ENCODE measurements at places on chromosomes 6 and 20.

GRCh38 chr20:14979453-14979986, 642.1 kb upstream of the FLRT3 start:
- DNase-seq = no peak

- DNase-seq = no peak
Observed at GRCh38 chr6:139409026-139409425, 34.6 kb upstream of the CITED2 start.

DNA sequence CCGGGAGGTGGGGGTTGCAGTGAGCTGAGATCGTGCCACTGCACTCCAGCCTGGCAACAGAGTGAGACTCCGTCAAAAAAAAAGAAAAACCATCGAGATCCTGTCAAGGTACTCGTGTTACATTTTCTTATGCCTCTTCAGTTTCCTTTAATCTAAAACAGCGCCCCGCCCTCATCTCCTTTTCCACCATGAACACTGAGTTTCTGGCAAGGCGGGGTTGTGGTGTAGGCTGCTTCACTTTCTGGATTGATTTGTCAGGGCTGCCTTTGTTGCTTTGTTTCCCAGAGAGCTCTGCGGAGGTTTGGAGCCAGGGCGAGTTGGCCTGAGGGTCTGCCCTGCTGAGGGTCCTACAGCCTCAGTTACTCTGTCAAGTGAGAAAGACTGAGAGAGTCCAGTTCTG, 8.9 kb downstream of the ITPR3 start:
- no peak for DNase-seq

DNA sequence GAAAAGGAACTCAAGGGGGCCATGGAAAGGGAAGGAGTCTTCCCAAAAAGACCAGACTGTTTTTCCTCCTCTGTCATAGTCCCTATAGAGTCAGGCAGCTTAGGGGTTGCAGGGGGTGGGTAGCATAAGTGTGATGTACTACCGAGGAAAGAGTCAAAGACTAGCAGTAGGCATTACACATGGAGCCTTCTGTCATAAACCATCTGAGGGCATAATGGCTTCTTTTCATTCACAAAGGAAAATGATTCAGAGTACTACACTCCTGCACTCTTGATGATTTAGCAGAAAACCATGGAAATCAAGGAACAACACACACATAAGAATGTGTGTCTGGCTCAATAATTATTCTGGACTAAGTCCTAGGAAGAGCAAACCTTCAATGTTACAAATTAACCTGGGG, 14.9 kb downstream of the PLN start:
- DNase-seq = no peak

- no peak for DNase-seq
Observed at GRCh38 chr6:72064399-72064975, 178.1 kb downstream of the RIMS1 start.

DNA sequence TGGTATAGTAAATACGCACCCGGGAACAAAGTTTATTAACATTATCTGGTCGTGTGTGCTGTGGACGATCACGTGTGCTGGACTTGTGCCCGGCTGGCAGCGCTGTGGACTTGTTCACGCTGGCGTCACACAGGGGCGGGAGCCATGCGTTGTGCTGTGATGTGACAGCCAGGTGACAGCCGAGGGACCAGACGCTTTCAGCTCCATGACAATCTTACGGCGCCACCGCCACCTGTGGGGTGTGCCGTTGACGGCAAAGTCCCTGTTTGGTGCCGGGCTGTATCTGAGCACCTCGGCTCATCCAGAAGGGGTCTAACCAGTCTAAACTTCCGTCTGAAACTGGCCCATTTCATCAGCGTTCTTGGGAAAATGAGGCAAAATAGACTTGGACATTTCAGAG, 25.2 kb downstream of the DLL1 start:
- DNase-seq = no peak

- no peak for DNase-seq
Observed at GRCh38 chr20:59231124-59231804, 67.6 kb downstream of the ZNF831 start.

- DNase-seq = peak; percentile 63
Observed at GRCh38 chr20:9573335-9574151, 59.2 kb downstream of the LAMP5 start.

GRCh38 chr6:18076231-18076630, 46.2 kb downstream of the NHLRC1 start:
- no peak for DNase-seq

- DNase-seq = no peak
Observed at GRCh38 chr6:119446115-119446554, 96.6 kb upstream of the MAN1A1 start.

DNA sequence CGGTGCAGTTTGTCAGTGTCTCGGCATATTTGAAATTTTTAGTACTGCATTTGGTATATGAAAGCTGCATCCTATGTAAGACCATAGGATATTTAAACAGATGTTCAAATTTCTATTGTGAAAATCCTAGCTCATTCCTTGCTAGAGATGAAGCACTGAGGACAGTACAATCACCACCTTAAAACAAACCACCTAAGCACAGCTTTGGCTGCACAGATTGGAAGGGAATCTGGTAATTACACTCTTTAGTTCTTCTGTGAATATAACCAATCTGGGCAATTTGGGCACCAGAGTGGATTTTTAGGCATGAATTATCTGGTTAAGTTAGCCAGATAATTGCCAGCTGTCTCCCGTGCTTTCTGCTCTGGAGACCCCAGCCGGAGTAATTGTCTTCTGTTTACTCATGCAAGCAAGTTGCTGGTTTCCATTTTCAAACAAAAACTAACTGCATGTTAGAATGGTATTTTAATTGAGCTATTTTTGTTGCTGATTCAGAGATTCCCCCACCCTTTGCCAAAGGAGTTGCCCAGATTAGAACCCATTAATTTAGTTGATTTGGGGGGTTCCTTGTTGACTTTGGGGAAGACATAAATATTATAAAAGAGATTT, 36.9 kb downstream of the E2F3 start:
- DNase-seq = no peak

- no peak for DNase-seq
Observed at GRCh38 chr20:25035921-25036320, 22.0 kb downstream of the ACSS1 start.
